Naive B cell (primary cell): ENCODE measurements at places on chromosomes 3 and 15. TPM values are rescaled to one million over a fixed set of nuclear protein-coding genes. Genes with fewer than 3 reads are reported as not detected.

DNA sequence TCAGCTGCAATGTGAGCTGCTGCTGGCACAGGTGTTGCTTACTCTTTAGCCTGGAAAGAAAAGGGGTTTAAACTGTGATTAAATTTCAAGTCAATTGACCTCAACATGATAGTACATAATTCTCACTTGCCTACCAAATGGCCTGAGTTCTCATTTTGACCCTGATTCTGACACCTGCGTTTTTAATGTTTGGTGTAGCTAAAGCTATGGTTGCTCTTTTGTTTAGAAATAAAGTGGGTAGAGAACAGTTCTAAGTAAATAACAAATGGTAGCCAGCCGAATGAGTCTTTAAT is 100.8 kb upstream of the SOX2 start:
- H3K4me1 ChIP-seq = no peaks in the 10 kb centered on the region
- no peaks in the 10 kb centered on the region for H3K36me3 ChIP-seq

DNA sequence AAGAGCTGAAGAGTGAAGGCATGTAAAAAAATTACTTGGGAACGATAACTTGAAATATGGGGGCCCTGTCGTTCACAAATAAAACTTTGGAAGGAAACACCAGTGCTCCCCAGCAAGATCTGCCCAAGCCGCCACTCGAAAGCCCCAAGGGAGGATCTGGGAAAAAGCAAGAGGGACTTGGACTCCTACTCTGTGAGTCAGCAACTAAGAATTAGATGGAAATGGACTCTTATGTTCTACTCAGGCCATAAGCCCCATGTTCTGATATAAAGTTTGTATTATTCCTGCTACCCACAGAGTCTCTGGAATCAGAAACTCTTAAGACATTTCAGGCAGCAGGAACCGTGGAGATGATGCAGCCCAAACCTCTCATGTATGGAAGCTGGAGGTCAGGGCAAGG is 75.7 kb downstream of the ITGB5 start:
- H3K27me3 ChIP-seq = peaks cover 12% of the 10 kb centered on the region
- no peak overlapping the region for H3K27ac ChIP-seq
- H3K36me3 ChIP-seq = no peaks in the 10 kb centered on the region
- no peaks in the 10 kb centered on the region for H3K4me1 ChIP-seq

- H3K4me1 ChIP-seq = no peaks in the 10 kb centered on the region
- DNase-seq = no peak
- H3K27me3 ChIP-seq = peaks cover 20% of the 10 kb centered on the region
- no peaks in the 10 kb centered on the region for H3K36me3 ChIP-seq
- no peak overlapping the region for H3K4me3 ChIP-seq
- no peak overlapping the region for H3K27ac ChIP-seq
Observed at GRCh38 chr3:22729212-22729611, 473.9 kb upstream of the UBE2E2 start.

GRCh38 chr3:52233968-52234367 is 5.0 kb downstream of the TWF2 start:
- H3K36me3 ChIP-seq = no peaks in the 10 kb centered on the region
- no peak overlapping the region for H3K27ac ChIP-seq
- H3K4me3 ChIP-seq = no peak overlapping the region

DNA sequence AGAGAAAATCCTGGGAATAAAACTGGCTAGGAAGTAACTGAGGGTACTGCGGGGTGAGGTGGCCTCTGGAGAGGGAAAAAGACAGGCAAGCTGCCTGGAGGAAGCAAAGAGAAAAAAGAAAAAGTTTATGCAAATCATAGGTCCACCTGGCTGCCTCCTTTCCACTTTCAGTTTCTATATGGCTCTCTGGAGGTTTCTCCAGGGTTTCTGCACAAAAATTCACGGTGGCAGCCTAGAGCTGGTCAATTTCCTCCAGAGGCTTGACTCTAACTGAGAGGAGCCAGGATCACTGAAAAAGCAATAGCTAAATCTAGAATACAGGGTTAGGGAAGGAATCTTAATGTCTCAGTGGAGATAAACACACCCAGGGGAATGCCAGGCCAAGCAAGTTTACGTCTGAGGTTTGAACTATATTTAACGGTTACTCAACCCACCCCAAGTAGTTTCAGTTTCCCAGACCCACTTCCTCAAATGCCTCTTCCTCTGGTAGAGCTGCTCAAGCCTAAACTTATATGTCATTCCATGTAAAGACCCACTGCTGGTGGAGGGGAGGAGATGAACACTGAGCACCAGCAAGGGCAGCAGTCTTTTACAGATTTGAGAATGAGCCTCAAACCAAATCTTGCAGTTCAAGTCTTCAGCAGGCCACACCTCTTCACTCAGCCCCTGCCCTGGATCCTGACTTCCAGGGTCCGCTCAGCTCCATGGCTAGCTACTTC is 5.7 kb downstream of the LYSMD2 start:
- DNase-seq = peak; percentile 87
- peaks cover 79% of the 10 kb centered on the region for H3K4me1 ChIP-seq
- peaks cover 6% of the 10 kb centered on the region for H3K36me3 ChIP-seq
- H3K27me3 ChIP-seq = no peaks in the 10 kb centered on the region
- H3K4me3 ChIP-seq = peak overlapping the region; percentile 90

DNA sequence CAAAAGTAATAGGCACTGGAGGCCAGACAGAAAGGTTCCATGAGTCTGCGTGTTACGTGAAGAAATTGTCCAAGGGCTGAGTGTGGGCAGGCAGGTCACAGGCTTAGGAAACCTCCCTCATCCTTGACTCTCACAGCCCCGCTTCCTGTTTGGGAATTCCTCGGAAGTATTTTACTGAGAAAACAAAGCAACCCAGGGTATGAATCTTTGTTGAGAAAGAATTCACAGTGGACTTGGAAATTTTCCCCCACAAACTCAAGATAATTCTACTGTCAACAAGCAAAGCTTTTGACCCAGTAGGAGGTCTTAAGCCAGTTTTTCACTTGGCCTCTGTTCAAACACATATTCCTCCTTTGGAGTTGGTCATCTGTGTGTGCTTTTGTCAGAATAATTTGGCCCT is 377.1 kb upstream of the TPM1 start:
- H3K4me3 ChIP-seq = no peak overlapping the region
- H3K36me3 ChIP-seq = peaks cover under 1% of the 10 kb centered on the region
- H3K27ac ChIP-seq = no peak overlapping the region

GRCh38 chr15:45429941-45430792 is 51.8 kb upstream of the GATM start:
- peak overlapping the region; percentile 60 for H3K4me3 ChIP-seq
- H3K4me1 ChIP-seq = peaks cover 1% of the 10 kb centered on the region
- H3K27me3 ChIP-seq = no peaks in the 10 kb centered on the region
- no peak overlapping the region for H3K27ac ChIP-seq

DNA sequence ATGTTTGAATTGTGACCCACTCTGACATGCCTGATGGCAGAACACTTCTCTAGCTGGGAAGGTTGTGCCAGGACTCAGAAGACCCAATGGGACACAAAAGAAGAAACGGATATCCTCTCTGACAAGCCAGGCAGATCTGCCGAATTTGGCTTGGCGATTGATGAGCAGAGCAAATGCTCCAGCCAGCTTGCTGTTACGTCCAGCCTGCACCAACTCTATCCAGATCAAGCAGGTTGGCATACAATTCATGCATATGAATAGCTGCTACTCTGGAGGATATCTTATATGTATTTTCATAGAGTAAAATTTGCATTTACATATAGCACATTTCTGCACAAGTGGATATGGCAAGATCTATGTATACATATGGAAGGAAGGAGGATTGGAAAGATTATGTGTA is 102.8 kb downstream of the PEX5L start:
- no peaks in the 10 kb centered on the region for H3K36me3 ChIP-seq
- H3K27ac ChIP-seq = no peak overlapping the region
- no peak for DNase-seq
- no peak overlapping the region for H3K4me3 ChIP-seq
- H3K27me3 ChIP-seq = peaks cover 15% of the 10 kb centered on the region

DNA sequence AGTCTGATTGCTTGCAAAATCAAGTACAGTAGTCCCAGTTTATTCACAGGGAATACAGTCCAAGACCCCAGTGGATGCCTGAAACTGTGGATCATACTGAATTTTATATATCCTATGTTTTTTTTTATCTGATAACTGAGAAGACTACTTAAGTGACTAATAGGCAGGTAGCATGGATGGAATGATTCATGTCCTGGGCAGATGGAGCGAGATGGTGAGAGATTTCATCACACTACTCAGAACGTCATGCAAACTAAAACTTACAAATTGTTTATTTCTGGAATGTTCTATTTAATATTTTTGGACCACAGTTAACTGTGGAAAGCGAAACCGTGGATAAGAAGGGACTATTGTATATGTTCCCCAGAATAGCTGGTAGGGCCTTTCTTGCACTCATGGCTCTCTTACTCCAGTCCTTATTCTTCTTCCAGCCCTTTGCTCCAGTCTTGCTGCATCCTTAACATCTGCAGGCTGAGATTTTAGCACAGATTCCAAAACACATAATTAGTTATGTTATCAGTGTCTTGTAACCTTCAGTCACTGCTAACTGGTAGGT is 290.0 kb downstream of the ADAMTSL3 start:
- H3K27ac ChIP-seq = no peak overlapping the region
- H3K27me3 ChIP-seq = no peaks in the 10 kb centered on the region
- DNase-seq = no peak
- no peaks in the 10 kb centered on the region for H3K4me1 ChIP-seq
- H3K36me3 ChIP-seq = no peaks in the 10 kb centered on the region

Gene TGM5
- polyA plus RNA-seq = not detected

DNA sequence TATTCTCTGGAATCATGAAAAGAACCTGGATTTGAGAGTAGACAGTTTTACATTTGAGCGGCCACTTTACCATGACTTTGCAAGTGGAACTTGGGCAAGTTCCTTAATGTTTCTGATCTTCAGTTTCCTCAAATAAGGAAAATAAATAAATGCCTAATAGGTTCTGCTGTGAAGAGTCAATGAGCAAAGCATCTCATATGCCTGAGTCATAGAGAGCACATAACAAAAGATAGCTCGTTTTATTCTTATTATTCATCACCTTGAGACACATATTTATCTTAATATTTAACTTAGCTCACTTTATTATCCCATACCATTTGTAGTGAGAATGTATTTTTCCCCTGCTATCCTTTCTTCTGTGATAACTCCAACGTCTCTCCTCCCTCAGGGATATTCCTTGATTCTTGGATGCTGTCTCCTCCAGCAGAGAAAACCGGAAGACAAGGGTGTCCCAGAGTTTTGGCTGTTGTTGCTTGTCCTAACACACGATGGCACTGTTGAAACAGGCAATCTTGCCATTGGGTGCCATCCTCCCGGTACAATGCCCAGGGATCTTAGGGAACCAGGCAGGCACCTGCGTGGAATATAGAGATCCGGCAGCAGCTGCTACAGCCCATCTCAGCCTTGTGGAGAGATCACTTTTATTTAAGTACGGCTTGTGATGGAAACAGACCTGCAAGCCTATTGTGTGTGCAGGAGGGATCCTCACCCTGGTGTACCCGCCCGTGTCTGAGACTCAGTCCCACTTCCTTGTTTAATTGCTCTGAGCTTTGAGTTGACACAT is 33.3 kb upstream of the VPS33B start:
- H3K4me1 ChIP-seq = no peaks in the 10 kb centered on the region
- H3K27ac ChIP-seq = no peak overlapping the region
- H3K36me3 ChIP-seq = no peaks in the 10 kb centered on the region
- no peak for DNase-seq

Gene ITIH4
- polyA plus RNA-seq = not detected

DNA sequence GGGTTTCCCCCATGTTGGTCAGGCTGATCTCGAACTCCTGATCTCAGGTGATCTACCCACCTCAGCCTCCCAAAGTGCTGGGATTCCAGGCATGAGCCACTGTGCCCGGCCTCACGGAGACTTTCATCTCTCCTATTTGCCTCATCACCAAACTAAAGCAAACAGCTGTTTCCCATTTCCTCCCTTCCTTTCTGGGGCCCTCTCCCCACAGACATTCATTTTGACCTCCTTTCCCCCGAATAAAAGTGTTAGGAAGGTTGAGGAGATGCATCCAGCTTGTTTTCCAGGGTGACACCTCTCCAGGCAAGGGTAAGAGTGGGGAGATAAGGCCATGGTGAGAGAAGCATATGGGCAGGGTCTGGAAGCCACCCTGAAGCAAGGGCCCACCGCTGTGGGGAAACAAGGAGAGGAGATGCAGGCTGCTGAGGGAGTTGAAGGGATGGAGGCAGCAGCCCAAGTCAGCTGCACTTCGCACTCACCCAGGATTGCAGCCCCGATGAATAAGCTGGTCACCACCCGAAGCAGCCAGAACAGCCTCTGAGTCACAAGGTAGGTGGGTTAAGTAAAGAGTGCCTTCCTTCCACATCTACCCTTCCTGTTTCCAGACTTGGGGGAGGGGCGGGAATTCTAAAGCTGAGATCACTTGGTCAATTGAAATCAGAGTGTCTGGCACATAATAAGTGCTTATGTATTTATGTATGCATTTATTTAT is 7.7 kb downstream of the DUOXA2 start:
- H3K27me3 ChIP-seq = peaks cover 77% of the 10 kb centered on the region
- H3K4me1 ChIP-seq = peaks cover 14% of the 10 kb centered on the region
- no peak for DNase-seq
- H3K27ac ChIP-seq = no peak overlapping the region

GRCh38 chr3:150094150-150094933 is 123.6 kb upstream of the PFN2 start:
- no peak overlapping the region for H3K4me3 ChIP-seq
- H3K36me3 ChIP-seq = no peaks in the 10 kb centered on the region
- H3K4me1 ChIP-seq = no peaks in the 10 kb centered on the region
- H3K27me3 ChIP-seq = peaks cover 4% of the 10 kb centered on the region

GRCh38 chr15:72265031-72265430 is 7.3 kb downstream of the PARP6 start:
- H3K27ac ChIP-seq = no peak overlapping the region
- no peak for DNase-seq
- no peaks in the 10 kb centered on the region for H3K27me3 ChIP-seq

- H3K27ac ChIP-seq = peak overlapping the region; percentile 49
- H3K36me3 ChIP-seq = peaks cover 13% of the 10 kb centered on the region
- no peak for DNase-seq
- H3K4me3 ChIP-seq = no peak overlapping the region
Observed at GRCh38 chr15:57193161-57193560, 183.1 kb upstream of the CGNL1 start.

- no peaks in the 10 kb centered on the region for H3K4me1 ChIP-seq
- no peak overlapping the region for H3K4me3 ChIP-seq
- peaks cover 18% of the 10 kb centered on the region for H3K27me3 ChIP-seq
- no peaks in the 10 kb centered on the region for H3K36me3 ChIP-seq
- no peak for DNase-seq
Observed at GRCh38 chr3:115698851-115699591, 75.7 kb downstream of the GAP43 start.

DNA sequence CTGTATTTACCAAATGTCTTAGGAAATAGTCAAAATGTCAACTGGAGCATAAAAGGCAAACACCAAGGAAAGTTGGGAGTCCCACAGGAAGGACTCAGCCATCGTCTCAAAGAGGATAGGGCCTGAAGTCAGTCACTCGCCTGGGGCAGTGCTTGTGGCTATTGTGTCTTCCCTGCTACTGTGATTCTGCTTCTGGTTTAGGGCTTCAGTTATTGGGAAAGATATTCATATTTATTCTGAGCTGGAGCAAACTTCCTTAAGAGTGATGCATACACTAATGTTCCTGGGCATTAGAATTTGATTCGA is 118.1 kb downstream of the EDEM1 start:
- H3K4me1 ChIP-seq = peaks cover 6% of the 10 kb centered on the region
- no peak for DNase-seq
- no peaks in the 10 kb centered on the region for H3K36me3 ChIP-seq
